ENCODE measurements at places on chromosomes 11 and 22.
A peak's percentile ranks its signal among the peaks of the same experiment; 100 is the strongest.

- no peak for DNase-seq
Observed at GRCh38 chr11:13040969-13041561, 31.9 kb downstream of the RASSF10 start.

DNA sequence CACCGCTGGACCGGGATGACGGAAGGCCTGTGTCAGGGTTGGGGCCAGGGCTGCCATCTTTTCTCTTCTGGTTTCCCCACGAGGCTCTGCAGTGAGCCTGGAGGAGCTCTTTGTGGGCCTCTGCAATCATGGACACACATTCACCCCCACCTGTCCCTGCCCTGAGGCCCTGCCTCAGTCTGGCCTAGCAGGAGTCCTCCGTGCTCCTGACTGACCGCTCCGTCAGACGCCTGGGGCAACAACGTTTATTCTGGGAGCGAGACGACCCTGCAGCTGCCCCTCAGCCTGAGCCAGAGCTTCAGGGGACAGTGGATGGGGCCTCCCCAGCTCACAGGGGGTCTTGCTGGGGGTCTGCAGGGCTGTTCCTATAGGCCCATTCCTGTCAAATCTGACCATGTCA, 8.2 kb upstream of the MYEOV start:
- no peak for DNase-seq

DNA sequence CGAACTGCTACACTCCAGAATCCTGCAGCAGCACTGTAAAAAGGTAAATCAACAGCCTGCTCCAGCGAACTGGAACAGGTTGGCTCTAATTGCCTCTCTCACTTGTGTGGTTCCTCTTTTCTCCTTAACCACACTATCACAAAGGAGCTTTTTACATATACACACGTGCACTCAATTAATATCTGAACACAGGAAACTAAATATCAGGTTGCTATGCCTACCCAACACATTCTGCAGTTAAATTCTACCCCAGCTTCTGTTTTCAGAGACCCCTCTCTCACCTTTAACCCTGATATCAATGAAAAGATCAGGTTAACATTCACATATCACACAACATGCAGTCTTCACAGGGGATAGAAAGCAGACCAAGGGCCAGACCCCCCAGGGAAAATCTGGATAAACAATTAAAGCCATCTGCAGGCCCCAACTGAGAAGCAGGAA, 11.0 kb downstream of the RBFOX2 start:
- DNase-seq = peak; percentile 58

DNA sequence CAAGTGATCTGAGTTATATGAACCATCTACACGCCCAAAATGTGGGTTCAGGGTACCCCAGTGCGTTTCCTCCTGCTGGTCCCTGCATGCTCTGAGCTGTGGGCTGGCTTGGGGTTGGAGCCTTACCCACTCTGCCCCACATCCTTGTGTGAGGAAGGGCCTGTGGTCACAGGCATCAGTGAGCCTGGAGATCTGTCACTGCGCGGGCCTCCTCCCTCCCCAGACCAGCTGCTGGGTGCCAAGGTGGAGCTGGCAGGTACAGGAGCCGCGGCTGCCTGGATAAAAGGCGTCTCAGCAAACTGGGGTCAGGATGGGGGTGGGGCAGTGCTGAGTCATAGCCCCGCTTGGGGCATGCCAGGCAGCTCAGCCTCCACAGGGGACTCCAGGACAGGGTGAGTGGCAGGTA, 17.9 kb downstream of the GNAZ start:
- DNase-seq = no peak

DNA sequence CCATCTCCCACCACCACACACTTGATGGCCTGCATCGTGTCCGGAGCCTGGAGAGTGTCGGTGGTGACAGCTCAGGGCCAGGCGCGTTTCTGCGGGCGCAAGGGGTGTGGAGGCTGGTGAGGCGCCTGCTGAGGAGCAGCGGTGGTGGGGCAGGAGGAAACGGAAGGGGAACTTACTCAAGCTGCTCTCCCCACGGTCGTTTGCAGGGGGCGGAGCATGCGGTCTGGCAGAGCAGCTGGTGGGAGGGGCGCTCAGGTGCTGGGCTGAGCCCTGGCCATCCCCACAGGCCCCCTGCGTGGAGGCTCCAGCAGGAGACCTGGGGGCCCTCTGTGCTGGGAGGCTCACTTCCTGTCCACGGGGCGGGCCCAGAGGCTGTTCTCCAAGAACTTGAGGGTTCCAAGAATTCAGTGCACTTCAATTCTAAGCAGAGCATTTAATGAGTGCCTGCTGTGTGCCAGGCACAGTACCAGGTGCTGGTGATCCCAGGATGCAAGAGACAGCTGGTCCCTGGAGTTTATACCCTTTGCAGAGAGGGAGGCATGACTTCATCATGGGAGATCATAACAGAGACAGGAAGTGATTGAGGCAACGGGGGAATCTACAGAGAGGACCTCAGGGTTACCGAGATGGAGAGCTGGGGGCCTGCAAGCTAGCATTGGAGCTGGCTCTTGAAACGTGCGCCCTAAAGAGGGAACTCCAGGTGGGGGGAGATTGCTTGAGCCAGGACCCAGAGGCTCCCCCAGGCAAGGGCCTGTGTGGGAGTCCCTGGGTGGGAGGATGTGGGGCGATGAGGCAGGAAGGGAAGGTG, at the start of gene RAC2:
Gene RAC2, minus strand, starts transcription at position 156 of the 808 bp plus-strand sequence. Its CDS starts 121 bp downstream, at position 35.
- DNase-seq = peak; percentile 93

- peak; percentile 32 for DNase-seq
Observed at GRCh38 chr22:34105461-34106062, 185.3 kb upstream of the LARGE1 start.

GRCh38 chr22:32668254-32669094, 133.0 kb upstream of the TIMP3 start:
- DNase-seq = no peak

GRCh38 chr11:76799066-76799804, 16.1 kb downstream of the TSKU start:
- DNase-seq = peak; percentile 97

Data from OCI-M1 (cell line).